ENCODE measurements at places on chromosomes 7 and 10. TPM values are rescaled to one million over a fixed set of nuclear protein-coding genes. Genes with fewer than 3 reads are reported as not detected.

GRCh38 chr10:97182288-97182990 is 3.3 kb downstream of the SLIT1 start:
- DNase-seq = no peak

GRCh38 chr10:84944187-84944586 is 615.8 kb downstream of the CCSER2 start:
- DNase-seq = no peak

DNA sequence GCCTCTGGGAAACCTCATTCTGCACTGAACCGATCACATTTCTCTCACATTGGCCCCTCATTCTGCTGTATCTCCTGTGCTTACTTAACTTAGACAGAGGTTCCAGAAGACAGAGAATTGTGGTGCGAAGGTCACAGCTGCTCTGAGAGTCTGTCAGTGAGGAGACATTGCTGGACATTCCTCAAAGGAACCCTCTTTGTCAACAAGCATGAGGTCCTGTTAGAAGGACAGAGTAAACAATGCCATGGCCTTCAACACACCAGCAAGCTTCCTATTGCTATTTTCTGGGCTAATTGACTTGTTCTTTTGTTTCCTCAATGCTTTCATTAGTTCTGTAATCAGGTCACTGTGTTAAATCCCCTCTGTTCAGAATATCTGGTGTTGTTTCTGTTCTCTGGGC is 109.3 kb upstream of the FZD8 start:
- no peak for DNase-seq

DNA sequence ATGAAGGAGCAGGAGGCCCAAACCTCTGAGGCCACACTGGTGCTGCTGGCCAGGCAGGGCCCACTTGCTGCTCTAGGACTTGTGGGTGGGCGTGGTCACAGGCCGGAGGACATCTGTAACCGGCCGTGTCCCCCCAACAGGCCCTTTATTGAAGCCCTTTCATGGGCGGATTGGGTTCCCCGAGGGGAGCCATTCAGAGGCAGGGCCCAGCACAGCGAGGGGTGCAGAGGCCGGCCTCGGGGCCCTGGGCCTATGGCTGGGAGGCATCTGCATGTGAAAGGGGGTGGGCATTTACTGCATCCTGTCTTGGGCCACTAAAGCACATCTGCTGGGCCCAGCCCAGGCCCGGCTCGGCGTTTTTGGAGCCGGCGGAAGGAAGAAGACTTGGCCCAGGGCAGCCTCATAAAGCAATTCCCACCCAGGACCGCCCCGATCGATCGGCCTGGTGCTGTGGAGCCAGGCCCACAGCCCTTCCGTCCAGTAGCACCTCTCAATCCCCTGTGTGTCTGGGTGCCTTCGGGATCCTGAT is 8.4 kb downstream of the LHPP start:
- DNase-seq = no peak

PPP1R17 gene
- not detected for total RNA-seq

AGR2 gene
- not detected for total RNA-seq

DNA sequence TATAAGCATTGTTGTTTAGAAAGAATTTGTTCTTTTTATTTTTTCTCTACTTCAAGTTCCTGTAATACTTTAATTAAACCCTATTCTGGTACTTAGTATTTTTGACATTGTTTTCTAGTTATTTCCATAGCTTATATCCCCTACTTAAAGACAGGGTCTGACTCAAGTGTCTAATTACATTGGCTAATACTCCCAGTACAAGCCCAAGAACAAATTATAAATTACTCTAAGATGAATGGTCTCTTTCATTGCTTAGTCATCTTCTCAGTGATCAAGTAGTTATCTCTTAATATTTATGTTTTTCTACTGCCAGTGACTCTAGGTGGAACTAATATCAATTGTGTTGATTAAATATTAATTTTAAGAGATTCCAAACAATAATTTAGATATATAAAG is 21.6 kb downstream of the AHR start:
- DNase-seq = no peak

PRPS1L1 gene
- not detected for total RNA-seq

DNA sequence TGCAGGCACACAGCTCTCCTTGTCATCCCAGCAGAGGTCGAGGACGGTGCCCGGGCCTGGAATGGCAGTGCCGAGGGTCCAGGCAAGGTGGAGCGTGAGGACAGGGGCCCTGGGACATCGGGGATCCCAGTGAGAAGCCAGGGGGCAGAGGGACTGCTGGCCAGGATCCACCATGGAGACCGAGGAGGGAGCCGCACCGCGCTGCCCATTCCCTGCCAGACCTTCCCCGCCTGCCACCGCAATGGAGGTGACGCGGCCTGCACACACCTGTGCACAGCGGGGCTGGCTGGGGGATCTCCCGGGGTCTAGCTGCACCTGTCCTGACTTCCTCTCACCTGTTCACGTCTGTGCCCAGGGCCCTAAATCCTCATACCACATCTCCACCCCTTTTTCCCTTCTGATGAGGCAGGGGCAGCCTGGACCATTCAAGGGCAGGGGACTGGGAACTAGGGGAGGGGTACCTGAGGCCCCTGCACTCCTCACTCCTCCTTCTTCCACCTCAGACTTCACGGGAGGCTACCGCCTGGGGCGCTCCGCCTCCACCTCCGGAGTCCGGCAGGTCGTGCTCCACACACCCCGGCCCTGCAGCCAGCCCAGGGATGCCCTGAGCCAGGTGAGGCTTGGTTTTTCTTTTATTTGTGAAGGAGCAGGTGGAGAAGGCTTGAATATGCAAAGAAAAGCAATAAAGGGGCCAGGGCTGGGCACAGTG is 6.9 kb downstream of the NYAP1 start:
- no peak for DNase-seq

SPDYE5 gene
- total RNA-seq = not detected

- DNase-seq = no peak
Measured at GRCh38 chr10:44280226-44281014, 104.5 kb downstream of the CXCL12 start.

TAS2R41 gene
- total RNA-seq = not detected

DNA sequence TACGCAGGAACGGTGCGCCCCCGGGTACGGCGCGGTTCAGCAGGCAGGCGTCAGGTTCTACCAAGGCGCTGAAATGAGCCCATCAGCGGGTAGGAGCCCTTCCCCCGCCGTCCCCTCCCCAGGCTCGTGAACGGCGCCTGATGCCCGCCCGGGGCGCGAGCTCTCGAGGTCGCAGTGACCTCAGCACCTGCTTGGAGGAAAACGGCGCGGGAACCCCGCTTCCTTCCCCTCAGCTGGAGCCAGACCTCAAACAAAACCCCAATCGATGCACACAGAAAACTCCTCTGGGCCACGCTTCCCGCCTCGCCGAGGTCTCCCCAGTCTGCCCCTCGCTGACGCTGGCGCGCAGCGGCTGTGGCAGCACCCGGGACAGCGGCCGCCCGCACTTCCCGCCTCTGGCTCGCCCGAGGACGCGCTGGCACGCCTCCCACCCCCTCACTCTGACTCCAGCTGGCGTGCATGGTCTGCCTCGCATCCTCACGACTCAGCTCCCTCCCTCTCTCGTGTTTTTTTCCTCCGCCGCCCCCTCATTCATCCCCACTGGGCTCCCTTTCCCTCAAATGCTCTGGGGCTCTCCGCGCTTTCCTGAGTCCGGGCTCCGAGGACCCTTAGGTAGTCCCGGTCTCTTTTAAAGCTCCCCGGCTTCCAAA is 514 bp upstream of the GAD2 start:
- peak; percentile 66 for DNase-seq

FGL2 gene
- total RNA-seq = 1.7 TPM

BMPR1A gene
- 10.5 TPM for total RNA-seq

DNA sequence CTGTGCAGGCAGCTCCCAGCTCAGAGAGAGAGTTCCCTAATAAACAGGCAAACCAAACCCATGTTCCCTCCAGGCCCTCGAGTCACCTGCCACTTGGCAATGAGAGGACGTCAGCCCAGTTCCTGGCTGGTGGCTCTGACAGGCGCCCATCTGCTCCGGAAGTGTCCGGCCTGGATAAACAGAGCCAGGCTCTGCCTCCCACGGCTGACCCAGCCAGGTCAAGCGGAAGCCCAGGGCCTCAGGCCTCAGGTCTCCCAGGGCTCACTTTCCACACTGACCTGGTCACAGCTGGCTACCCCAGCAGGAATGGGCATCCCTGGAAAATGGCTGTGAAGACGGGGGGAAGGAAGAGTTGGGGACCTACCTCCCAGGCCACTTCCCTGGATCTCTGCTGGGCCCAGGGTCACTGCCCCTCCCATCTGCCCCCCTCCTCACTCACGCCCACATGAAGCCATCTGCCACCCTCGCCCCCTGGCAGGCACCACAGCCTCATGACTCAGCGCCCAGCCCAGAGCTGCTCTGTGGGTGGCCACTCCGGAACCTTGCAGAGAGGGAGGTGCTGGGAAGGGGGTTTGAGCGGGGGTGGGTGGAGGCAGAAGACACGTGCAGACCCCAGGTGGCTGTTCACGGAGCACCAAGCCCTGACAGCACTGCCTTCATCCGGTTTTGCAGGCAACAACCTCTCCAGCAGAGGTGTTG is 37.4 kb upstream of the DUSP5 start:
- DNase-seq = peak; percentile 67

DNA sequence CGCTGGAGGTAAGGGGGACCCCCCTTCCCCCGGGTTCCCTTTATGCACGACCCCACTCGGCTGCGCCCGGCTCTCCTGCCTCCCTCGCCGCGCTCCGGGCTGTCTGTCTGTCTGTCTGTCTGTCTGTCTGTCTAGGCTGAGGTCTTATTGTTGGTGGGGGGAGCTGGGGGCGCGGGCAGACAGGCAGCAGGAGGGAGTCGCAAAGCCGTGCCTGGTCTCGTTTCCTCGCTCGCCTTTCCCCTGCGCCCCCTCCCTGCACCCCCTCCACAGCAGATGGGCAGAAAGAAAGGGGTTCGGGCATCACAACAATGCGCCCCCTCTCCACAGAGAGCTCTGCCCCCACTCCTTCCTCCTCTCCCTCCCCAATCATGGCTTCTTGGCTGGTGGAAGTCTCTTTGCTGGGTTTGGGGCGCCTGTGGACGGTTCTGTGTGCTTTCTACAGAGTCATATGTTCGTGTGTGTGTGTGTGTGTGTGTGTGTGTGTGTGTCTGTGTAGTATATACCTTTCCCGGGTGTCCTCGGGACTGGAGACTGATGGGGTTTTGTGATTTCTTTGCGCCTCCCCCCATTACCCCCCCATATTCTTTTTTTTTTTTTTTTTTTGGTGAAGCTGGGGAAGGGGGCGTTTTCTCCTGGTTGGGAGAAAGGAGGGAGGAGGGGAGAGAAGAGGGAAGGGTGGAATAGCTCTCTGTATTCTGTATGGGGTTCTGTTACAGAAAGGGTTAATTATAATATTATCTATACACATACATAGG is 1.9 kb downstream of the AUTS2 start:
- peak; percentile 52 for DNase-seq

DNA sequence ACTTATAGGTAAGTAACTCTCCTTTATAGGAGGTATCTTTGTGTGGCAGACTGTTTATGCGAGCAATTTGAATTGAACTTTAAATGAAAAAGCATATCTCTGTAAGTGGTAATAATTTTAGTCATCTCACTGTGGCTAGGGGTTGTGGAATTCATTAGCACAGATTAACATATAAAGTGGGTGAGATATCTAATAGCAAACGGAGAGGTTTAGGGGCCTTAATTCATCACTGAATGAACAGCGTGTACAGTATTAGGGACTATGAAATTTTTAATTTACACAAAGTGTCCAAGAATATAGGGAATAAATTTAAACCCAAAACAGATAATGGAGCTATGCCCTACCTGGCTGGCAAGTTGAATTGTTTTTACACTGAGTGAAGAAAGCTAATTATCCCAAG is 15.7 kb upstream of the FAM204A start:
- no peak for DNase-seq

AGAP5 gene
- 10.1 TPM for total RNA-seq

DNA sequence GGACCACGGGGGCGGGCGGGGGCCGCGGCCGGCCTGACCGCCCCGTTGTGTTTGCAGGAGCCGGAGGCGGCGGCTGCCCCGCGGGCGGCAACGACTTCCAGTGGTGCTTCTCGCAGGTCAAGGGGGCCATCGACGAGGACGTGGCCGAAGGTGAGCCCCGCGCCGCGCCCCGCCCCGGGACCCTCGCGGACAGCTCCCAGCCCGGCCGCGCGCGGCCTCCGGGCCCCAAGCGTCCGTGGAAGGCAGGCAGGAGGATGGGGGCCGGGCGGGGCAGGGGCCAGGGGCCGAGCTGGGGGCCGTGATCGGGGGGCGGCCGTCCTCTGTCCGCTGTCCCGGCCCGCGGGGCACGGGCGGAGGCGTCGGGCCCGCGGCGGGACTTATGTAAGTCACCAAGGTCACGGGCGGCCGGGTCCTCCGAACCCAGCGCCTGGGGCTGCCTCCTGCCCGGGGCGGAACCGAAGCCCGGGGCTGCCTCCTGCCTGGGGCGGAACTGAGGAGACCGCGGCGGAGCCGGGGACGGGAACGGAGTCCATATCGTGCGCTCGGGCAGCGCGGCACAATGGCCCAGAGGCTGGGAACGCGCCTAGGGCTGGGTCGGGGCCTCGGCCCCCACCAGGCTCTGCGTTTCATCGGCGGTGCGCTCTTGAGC is 497 bp downstream of the PPP2R2D start:
- DNase-seq = peak; percentile 89

- no peak for DNase-seq
Measured at GRCh38 chr7:137908106-137908505, 61.3 kb upstream of the DGKI start.

GRCh38 chr10:48658243-48658974 is 26.3 kb upstream of the WDFY4 start:
- peak; percentile 88 for DNase-seq

- no peak for DNase-seq
Measured at GRCh38 chr10:14787938-14788337, 13.2 kb upstream of the FAM107B start.

- DNase-seq = peak; percentile 97
Measured at GRCh38 chr7:140062528-140063299, at the start of gene PARP12. Gene PARP12 (minus strand): TSS chr7:140062951. CDS start chr7:140062847, 104 bp downstream.

DNA sequence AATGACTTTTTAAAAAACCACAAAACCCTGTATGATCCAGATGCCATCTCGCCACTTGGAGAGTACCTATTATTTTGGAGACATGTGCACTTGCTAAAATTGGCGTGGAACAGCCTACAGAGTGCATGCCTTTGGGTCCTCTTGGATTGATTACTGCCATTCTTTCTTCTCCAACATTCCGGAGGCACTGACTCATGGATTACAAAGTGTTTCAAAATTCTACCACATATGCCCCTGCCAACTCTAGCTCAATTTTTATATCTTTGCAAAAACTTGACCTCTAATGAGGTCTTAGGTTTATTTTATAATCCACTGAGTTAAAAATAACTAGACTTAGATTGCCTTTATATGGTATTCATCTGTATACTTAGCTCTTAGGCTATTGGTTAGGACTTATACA is 55.8 kb upstream of the KIF5B start:
- no peak for DNase-seq

PARD3 gene
- total RNA-seq = 2.3 TPM

TRIM73 gene
- total RNA-seq = 3.8 TPM

BEND7 gene
- not detected for total RNA-seq

DNA sequence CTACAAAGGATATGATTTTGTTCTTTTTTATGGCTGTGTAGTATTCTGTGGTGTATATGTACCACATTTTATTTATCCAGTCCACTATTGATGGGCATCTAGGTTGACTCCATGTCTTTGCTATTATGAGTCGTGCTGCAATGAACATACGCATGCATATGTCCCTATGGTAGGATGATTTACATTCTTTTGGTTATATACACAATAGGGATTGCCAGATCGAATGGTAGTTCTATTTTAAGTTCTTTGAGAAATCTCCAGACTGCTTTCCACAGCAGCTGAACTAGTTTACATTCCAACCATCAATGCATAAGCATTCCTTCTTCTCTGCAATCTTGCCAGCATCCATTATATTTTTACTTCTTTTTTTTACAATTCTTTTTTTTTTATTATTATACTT is 35.6 kb upstream of the FAM13C start:
- no peak for DNase-seq

Data from activated CD4-positive, alpha-beta T cell treated with anti-CD3 and anti-CD28 coated beads, Interleukin-2, amount 10 ng/mL, durations not matched to agents 24 days and 14 days (primary cell).